ENCODE measurements at places on chromosomes 6 and 20.
A peak's percentile ranks its signal among the peaks of the same experiment; 100 is the strongest.

DNA sequence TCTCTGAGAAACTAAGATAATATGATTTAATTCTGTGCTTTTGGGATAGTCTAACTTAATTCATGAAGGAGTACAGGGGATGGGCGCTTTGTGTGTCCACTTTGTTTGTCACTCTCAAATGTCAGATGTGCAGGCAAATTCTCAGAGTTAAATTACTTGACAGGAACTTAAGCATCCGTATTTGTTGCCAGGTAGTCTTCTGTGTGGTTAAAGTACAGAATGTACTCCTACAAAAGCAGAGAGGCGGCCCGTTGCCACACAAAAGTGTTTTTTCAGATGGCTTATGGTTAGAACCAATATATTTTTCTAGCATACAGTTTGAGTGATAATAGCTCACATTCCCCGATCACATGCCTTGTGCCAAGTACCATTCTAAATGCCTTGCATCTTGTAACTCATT lies 234.4 kb downstream of the LAMA2 start:
- no peak for DNase-seq

DNA sequence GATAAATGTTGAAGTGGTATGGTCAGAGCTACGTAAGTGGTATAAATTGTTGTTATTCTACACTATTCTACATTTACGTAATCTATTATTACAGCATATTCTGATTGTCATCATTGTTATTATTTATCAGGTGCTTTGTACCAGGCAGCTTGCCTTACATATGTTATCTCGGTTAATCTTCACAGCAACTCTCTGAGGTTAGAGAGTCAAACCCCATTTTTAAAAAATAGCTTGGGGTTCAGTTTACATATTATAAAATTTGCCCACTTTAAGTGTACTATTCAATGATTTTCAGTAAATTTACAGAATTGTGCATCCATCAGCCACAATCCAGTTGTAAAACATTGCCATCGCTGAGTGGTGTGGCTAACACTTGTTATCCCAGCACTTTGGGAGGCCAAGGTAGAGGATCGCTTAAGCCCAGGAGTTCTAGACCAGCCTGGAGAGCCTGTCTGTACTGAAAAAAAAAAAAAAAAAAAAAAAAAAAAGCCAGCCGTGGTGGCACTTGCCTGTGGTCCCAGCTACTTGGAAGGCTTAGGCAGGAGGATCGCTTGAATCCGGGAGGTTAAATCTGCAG lies 35.5 kb downstream of the PPP1R16B start:
- no peak for DNase-seq

DNA sequence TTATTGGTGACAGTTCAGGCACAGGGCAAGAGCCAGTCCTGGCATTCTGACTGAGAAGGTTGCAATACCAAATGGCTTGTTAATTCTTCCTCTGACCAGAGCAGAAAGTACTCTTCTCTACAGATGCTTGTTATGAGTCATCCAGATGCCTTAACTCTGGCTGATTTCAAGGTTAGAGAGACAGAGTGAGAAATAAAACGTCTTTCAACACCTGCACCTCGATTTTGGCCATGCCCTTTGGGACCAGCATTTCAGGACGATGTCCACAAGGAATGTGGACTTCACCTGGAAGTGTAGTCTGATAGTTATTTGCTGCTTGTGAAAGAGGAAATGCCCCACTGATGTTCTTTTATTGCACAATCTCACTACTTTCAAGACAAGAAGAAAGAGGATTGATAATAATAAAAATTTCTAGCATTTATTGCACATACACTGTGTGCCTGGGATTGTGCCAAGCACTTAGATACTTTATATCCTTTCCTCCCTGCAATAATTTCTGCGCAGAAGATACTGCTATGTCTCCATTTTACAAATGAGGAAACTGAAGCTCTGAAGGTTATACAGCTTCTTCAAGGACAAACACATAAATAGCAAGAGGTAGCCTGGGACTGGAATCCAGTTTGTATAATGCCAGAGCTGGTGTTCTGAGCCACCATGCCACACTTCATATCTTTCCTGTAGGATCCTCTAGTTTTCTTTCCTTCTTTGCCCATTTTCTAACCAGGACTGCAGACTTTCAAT lies 33.5 kb upstream of the MCM3 start:
- DNase-seq = peak; percentile 18

GRCh38 chr6:71106276-71106675 lies 149.4 kb upstream of the B3GAT2 start:
- DNase-seq = no peak

DNA sequence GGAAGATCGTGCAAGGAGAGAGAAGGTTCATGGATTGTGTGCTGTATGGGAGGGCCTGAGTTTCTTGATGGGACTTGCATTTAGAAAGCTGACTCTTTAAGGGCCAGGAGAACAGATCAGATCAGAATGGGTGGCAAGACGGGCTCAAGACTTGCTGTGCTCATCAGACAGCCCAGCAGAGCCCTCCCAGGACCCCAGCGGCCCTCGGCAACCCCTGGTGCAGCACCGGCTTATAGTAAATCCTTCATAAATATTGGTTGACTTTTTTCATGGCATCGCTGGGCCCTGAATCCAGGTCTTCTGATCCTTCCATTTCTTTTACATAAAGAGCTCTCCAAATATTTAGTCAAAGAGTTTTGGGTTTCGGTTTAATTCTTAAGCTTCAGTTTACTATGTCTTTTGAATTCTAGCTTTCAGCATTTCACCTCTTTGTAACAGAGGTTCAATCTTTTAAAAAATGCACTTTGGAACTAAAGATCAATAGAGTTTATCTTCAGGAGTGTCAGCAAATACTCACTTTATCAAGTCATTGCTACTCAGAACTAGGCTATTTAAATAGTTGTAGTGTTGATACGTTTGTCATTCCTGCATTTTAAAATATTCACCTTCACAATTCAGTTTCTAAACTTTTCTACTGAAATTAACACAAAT lies 205.6 kb downstream of the ZDHHC14 start:
- DNase-seq = no peak

- no peak for DNase-seq
Measured at GRCh38 chr6:130381459-130382380, 15.9 kb downstream of the TMEM200A start.

GRCh38 chr6:80163754-80164187 lies 57.3 kb downstream of the BCKDHB start:
- DNase-seq = peak; percentile 30

GRCh38 chr6:50539447-50539846 lies 173.9 kb upstream of the TFAP2D start:
- no peak for DNase-seq

- no peak for DNase-seq
Measured at GRCh38 chr6:3746119-3746691, 5.3 kb downstream of the PXDC1 start.

GRCh38 chr6:49636713-49637349 lies at the start of gene RHAG:
RHAG (minus strand) TSS chr6:49636839; CDS start chr6:49636812, 27 bp downstream.
- no peak for DNase-seq

GRCh38 chr20:59820204-59821041 lies 113.0 kb downstream of the SYCP2 start:
- DNase-seq = no peak

- no peak for DNase-seq
Measured at GRCh38 chr6:33677143-33677660, 34.3 kb downstream of the UQCC2 start.

DNA sequence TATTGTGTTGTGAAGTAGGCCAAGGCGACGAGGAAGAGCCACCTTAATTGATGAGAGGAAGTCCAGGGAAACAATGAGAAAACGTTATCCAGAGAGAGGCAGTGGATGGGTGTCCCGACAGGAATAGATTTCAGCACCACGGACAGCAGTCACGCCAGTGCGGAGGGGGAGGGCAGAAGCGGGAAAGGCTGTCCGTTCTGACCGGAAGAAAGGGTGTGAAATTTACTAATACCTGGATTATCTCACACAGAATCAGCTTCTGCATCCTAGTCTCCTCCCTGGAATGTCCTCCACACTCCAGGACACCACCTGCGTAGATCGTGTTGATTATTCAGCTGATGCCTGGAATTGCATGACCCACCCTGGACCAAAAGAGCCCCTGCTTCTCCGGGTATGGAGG lies 7.4 kb upstream of the BPIFA3 start:
- DNase-seq = peak; percentile 19

DNA sequence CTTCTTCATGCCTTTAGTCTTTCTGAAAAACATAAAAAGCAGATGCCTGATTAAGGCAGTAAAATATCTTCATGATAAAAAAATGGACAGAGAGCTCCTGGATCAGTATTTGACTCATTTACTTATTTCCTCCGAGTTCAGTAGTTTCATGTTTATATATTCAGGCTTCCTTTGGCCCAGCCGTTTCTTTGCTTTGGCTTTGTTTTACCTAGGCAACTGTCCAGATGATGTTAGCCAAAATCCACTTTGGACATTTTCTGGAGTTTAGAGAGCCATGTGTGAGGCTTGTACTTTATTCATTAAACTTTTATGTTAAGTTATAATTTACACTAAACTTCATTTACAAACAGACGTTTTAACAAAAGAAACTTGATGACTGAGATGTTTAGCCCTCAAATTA lies 307.1 kb upstream of the RSPO3 start:
- DNase-seq = no peak

GRCh38 chr6:98526465-98526864 lies 307.9 kb upstream of the POU3F2 start:
- DNase-seq = no peak

- DNase-seq = no peak
Measured at GRCh38 chr6:14478381-14479225, 361.0 kb downstream of the CD83 start.

- DNase-seq = no peak
Measured at GRCh38 chr6:53735896-53736295, 58.9 kb upstream of the LRRC1 start.

GRCh38 chr6:34242252-34243130 lies 5.8 kb downstream of the HMGA1 start:
- DNase-seq = no peak

DNA sequence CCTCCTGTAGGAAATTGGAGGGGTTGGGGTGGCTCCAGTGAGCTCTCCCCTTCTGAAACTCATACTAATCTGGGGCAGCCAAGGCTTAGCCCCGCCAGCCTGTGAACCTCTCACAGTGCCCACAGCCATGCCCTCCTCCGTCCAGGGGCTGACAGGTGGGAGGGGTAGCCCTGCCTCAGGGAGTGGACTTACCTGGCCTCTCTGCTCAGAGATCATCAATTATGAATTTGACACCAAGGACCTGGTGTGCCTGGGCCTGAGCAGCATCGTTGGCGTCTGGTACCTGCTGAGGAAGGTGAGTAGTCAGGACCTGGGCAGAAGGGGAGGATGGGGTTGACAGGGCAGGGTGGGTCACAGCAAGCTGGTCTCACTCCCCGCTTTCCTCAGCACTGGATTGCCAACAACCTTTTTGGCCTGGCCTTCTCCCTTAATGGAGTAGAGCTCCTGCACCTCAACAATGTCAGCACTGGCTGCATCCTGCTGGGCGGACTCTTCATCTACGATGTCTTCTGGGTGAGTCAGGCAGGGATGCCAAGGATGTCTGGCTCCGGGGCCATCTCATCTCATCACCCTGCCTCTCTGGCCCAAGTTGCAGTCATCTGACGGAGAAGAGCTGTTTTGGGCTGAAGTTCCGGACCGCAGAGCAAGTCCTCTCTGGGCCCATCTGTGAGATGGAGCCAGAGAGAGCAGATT lies 34.7 kb downstream of the HM13 start:
- no peak for DNase-seq

DNA sequence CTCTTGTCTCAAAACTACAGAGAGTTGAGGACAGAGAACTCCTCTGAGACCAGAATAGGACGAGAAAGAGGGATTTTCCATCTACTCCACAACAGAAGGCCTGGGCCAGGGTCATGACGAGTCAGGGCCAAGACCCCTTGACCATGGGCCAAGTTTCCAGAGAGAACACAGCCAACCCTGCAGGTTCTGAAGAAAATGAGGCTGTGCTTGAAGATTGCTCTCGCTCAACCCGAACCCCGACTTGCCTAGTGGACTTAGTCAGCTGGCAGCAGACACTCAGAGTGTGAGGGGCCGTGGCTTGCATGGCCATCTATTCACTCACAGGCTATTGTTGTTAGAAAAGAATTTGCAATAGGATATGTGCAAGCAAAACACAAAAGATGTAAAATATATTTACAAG lies 54.5 kb downstream of the TMEM242 start:
- no peak for DNase-seq

- no peak for DNase-seq
Measured at GRCh38 chr6:106452628-106453027, 92.1 kb downstream of the CRYBG1 start.

DNA sequence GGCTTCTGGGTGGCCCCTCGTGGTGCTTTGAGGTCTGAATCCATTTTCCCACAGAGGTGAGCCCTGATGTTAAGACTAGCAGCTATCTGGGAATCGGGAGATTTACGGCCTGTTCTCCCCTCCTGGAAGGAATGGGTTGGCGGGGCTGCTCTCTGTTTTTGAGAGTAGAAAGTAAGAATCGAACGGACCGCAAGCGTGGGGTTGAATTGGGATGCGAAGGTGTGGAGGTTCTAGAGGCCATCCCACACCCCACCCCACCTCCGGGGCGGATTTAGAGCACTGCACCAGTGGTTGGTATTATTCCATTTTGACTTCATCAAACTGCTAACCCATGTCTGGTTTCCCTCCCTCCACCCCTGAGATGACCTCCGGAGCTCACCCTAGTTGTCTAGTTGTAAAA lies 11.5 kb downstream of the PYGB start:
- DNase-seq = no peak

GRCh38 chr6:154864066-154864430 lies 130.8 kb downstream of the SCAF8 start:
- no peak for DNase-seq

DNA sequence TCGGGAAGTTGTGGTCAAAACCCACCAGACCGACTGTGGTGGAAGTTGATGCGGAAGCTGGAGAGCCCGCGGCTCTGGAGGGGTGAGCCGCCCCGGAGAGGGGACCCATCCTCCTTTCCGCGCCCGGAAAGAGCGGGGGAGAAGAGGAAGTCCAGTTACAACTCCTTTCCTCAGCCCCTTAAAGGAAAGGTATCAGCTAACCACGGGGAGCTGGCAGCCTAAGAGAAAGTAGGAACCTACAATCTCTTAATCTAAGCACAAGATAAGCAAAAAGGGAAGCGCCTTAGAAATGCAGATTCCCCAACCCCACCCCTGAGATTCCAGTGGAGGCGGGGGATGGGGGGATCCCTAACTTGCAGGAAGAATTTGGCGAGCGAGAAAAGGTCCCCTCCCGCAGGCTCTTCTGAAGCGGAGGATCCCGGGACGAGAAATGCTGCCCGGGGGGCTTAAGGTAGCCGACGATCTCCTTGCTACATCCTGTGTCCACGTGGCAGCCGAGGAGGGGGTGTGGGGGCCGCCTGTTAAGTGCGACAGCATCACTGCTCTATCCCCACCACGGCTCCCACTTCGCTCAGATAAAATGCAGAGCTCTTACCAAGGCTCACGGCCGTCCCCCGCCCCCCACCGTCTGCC lies 87.5 kb downstream of the ZFP64 start:
- no peak for DNase-seq

GRCh38 chr6:161439093-161439492 lies 165.2 kb upstream of the AGPAT4 start:
- DNase-seq = no peak

DNA sequence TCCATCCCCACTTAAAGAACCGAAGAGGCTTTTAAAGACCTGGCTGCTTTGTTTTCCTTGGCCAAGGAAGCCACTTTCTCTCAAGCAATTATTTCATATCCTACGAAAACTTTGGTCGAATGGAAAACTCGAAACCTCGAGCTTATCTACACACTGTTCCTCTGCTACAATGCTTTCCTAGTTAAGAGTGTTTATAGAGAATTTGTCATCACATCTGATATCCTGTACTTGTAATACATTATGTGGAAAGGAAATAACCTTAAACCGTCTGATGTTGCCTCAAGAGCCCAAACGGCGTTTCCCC lies 28.1 kb downstream of the TFAP2B start:
- no peak for DNase-seq
